NCI-H69 (cell line): ENCODE measurements at places on chromosomes 3 and 15.

GRCh38 chr3:12356175-12356574 is 67.3 kb downstream of the PPARG start:
- DNase-seq: no peak

- no peak for DNase-seq
Observed at GRCh38 chr3:44561076-44561475, 6.1 kb downstream of the ZKSCAN7 start.

DNA sequence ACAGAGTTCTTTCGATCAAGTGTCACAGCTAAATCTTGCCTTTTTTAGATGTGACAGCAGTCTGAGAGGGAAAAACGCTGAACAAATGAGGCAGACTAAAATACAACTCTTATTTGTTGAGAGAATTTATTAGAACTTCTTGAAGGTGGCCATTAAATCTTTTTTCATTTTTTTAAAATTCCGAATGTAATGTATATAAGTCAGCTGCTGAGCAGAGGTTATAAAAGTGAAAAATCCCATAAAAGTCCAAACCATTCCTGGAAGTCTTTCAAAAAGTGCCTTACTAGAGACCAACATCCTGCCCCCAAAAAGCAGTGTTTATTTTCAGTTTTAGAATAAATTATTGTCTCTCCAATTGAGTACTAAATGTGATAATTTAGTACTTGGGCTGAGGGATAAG is 3.1 kb downstream of the TSEN2 start:
- DNase-seq: no peak

- peak; percentile 98 for DNase-seq
Observed at GRCh38 chr15:32743411-32744140, 25.8 kb downstream of the GREM1 start.

- no peak for DNase-seq
Observed at GRCh38 chr3:17770682-17771081, 28.3 kb upstream of the TBC1D5 start.

GRCh38 chr3:14913926-14914778 is 33.2 kb upstream of the NR2C2 start:
- DNase-seq: no peak

DNA sequence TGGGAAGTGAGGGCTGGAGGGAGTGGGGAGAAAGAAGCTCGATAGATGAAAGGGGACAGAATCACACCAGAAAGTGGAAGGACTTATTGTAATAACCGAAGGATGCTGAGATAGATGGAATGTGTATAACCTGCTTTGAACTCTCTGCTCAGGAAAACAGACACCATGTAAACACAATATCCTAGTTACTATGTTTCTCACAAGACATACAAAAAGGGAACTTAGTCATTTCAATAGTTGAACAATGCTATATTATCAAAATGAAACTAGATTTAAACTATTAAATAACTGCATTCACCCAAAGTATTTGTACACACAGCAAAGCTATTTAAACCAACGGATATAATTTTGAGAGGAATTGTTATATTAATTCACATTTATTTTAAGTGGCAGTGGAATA is 108.3 kb upstream of the GADL1 start:
- DNase-seq: no peak

- DNase-seq: no peak
Observed at GRCh38 chr3:138032567-138032966, 22.6 kb downstream of the CLDN18 start.

DNA sequence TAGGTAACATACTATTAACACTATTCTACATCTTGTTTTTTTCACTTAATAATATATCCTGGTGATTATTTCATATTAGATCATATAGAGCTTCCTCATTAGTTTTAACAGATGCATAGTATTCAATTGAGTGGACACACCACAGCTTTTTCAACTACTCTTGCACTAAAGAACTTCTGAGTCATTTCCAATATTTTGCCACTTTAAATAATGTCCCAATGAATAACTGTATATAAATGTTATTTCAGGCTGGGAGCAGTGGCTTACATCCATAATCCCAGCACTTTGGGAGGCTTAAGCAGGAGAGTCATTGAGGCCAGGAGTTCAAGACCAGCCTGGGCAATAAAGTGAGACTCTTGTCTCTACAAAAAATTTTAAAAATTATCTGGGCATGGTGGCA is 26.9 kb downstream of the MAP1A start:
- no peak for DNase-seq

- DNase-seq: no peak
Observed at GRCh38 chr3:176896640-176897039, 300.6 kb downstream of the TBL1XR1 start.

- DNase-seq: no peak
Observed at GRCh38 chr3:126340943-126341754, 16.1 kb downstream of the KLF15 start.

DNA sequence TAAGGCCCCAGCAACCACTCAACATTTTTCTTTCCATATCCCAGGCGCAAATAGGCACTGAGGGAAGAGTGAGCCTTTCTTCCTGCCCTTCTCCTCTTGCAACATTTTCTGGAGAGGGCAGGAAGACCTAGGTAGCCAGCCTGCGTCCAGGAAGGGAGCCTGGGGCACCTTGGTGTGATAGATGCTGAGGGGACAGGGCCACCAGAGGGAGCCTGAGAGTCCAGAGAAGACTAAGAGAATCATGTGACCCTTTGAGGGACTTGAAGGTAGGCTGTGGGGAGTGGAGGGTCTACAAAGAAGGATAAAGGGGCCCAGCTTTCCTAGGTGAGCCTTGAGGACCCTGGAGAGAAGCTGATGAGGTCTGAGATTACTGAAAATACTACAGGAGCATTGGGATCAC is 346.6 kb downstream of the CNTN6 start:
- DNase-seq: peak; percentile 25

GRCh38 chr3:128447561-128448013 is 19.1 kb downstream of the DNAJB8 start:
- no peak for DNase-seq

GRCh38 chr3:16866571-16866970 is 18.2 kb upstream of the PLCL2 start:
- no peak for DNase-seq

DNA sequence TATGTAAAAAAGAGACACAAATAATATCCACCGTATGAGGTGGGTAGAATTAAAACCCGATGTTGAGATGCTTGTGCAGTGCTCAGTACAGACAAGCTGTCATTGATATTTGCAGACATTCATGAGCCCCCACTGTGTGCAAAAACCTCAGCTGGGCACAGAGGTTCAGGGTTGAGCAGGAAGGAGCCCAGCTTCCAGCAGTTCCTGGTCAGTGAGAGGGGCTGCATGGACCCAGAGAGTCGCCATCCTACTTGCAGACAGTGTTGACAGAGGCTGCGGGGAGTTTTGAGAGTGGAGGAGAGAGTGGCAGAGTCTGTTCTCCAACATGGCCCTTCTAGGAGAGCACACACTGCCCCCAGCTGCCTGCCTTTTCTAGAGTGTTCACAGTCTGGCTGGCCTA is 6.1 kb upstream of the LTF start:
- no peak for DNase-seq
